ENCODE measurements at places on chromosomes 2 and 18.

DNA sequence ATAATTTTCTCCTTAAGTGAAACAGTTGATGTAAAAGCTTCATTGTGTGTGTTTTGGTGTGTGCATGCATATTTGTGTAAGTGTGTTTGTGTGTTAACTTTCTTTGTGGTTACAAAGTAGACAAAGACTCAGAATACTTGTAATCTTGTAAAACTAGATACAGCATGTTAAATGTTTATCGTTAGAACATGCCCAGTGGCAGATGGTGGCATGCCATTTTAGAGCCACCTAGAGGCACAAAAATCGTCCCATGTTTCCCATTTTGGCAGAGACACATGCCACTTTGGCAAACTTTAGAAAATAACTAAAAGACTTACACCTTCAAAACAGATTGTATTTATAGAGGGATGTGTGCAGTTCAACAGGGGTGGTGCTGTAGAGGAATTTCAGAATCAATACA lies 224.1 kb downstream of the LRP1B start:
- DNase-seq = no peak

DNA sequence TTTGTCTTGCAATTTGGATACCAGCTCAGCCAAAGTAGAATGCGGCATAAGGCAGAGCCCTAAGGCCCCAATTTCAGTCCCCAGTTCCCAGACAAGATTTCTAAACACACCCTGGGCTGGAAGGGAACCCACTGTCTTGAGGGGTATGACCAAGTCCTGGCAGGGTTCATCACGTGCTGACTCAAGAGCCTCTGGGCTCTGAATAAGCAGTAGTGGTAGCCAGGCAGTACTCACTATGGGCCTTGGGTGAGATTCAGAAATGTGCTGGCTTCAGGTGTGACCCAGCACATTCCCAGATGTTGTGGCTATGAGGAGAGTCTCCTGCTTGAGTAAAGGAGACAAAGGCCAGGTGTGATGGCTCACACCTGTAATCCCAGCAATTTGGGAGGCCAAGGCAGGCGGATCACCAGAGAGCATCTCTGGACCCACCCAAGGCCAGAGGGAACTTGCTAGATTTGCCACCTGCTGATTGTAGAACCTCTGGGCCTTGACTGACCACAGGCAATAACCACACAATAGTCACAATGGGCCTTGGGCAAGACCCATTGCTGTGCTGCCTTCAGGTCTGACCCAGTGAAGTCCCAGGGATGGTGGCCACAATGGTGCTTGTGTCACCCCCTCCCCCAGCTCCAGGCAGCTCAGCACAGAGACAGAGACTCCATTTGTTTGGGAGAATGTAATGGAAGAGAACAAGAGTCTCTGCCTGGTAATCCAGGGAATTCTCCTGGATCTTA lies 74.9 kb downstream of the ATL2 start:
- DNase-seq = no peak

GRCh38 chr2:85797921-85798320 lies 44.1 kb downstream of the ATOH8 start:
- no peak for DNase-seq

DNA sequence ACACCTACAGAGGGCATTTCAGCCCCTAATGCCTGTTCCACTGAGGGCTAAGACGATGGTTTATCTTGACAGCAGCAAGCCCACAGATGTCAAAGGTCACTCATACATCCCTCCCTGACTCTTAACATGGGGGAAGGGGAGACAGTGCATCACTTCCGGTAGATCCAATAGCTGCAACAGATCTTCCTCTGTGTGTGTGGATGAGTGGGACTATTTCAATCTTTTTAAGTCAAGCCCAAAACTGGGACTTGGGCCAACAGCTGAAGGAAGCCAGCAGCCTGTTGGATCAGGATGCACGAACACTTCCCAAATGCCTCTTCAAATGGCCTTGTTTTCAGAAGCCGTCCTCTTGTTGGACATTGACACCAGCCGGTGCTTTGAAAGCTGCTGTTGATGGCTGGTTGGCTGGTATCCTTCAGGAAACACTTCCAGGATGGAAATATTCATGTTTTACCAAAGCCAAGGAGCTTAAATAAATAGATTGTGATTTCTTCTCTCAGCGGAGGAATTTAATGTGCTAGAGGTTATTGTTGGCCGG lies 59.2 kb downstream of the IL1R2 start:
- peak; percentile 82 for DNase-seq

- DNase-seq = no peak
Measured at GRCh38 chr2:15511686-15512085, 49.4 kb downstream of the NBAS start.

DNA sequence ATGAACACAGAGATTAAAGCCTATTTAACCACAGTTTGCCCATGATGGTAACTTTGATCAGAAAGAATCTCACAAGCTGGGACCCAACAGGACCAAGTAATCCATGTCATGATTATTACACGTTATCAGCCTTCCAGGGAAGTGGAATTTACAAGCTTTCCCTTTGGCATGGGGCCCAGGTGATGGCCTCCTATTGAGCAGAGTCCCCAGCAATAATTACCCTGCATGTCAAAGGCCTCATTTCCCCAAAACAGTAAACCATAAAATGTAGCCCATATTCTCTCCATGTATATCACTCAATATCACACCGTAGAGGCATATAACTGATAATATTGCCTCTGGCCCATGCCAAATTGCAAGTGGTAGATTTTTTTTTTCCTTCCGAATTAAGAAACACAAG lies 38.9 kb downstream of the PRKRA start:
- DNase-seq = no peak

DNA sequence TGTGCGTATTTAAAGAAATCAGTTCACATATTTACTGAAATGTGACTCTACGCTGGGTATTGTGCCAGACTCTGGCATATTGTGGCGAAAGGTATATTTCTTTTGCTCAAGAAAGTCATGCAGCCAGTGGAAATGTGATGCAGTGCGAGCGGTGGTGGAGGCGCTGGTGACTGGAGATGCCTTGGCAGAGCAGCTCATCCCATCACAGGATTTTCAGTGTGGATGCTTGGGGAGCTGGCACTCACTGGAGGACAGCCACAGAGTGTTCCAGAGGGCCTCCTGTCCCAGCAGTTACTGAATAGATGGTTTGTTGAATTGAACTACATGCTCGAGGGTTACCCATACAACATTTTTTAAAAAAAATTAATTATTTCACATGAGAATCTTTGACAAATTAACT lies 117.6 kb downstream of the ZNF407 start:
- no peak for DNase-seq

GRCh38 chr2:136361521-136361920 lies 243.6 kb upstream of the CXCR4 start:
- DNase-seq = no peak

DNA sequence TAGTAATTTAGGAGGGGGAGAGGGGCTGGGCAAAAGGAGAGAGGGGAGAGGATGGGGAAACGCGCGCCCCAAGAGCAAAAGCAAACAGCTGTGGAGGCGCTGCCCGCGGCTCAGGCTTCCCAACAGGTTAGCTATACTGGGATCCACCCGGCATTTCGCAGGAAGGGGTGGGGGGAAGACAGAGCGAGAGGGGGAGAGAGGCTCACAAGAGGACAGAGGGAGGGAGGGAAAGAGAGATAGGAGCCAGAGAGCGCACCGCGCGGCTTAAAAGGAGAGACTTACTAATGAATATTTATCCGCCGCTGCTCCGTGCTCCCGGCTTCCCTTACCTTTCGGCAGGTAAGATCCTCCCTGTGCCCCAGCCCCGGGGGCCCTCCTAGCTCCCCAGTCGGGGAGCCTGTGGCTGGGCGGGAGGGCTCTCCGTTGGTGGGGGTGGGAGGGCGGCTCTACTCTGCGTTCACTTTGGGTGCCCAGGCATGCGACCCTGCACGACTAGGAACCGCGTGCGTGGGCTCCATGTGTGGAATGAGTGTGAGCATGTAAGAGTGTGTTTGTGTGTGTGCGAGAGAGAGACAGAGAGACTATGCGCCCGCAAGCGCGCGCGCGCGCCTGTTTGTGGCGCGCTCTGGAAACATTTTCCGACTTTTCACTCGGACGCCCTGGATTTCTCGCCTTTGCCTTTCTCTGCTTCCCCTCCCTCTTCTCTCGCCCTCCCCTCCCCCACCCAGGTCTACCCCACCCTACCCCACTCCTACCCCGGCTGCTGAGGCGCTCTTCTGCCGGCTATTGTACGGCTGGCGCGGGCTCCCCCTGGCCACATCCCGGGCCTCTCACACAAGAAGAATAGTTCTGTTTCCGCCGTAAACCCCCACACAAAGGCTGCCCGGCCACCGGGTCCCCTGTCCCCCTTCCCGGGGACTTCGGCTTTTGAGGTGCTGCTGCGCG lies 7.2 kb upstream of the SIX3 start:
- DNase-seq = no peak

GRCh38 chr2:217277646-217278398 lies 418.0 kb upstream of the TNP1 start:
- peak; percentile 98 for DNase-seq

GRCh38 chr2:239605976-239606375 lies 205.2 kb upstream of the HDAC4 start:
- DNase-seq = no peak

GRCh38 chr2:161355983-161356382 lies 47.8 kb downstream of the PSMD14 start:
- no peak for DNase-seq

GRCh38 chr2:39304729-39305128 lies 61.0 kb upstream of the CDKL4 start:
- no peak for DNase-seq

Data from astrocyte (in vitro differentiated cells and primary cell).